ENCODE measurements at places on chromosomes 3 and 15.

DNA sequence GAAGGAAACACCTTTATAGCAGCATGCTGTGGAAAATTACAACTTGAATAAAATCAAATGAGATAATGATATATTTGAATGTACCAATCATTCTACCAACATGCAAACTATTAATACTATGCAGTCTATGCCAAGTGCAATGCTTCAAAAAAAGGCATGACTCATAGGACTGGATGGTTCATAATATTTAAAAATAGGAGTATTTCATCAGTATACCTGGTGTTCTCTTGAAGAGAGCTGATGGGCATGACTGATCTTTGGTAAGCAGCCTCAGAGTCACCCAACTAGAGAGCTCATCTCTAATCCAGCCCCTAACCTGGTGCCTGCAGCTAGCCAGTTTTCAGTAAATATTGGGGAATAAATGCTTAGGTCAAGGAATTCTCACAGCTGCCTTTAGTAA, 434.7 kb upstream of the ARRDC4 start:
- DNase-seq, result no peak

- DNase-seq, result no peak
Observed at GRCh38 chr15:65646486-65646885, 24.7 kb downstream of the SLC24A1 start.

DNA sequence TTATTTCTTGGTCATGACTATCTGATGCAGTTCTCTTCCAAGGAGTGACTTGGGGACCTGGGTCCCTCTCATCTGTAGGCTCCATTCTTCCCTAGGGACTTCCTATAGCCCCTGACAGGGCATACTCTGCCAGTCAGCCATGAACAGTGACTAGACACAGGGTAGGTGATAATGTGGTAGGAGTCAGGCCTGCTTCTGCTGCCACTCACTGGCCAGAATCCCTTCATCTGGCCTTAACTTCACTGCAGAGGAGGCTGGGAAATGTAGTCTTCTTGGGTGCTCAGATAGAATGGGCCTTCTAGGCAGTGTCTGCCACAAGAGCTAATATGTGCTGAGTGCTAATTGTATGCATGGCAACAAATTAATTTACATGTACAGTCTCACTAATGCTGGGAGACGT, 84.5 kb downstream of the CACNA2D3 start:
- no peak for DNase-seq

DNA sequence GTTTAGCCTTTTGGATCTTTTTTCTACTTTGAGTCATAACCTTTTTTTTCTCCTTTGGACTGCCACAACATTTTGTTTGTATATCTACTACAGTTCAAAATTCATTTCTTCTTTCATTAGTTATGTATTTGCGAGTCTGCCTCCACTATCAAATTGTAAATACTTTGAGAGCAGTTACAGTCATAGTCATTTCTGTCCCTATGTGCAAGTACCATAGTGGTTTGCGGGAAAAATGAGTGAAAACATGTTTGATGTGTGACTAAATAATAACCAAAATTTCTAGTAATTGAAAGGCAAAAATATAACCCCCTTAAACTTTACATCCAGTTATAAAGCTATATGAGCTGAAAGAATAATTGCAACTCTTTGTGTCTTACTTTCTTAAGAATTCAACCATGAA, 45.8 kb upstream of the CCDC50 start:
- DNase-seq, result no peak

DNA sequence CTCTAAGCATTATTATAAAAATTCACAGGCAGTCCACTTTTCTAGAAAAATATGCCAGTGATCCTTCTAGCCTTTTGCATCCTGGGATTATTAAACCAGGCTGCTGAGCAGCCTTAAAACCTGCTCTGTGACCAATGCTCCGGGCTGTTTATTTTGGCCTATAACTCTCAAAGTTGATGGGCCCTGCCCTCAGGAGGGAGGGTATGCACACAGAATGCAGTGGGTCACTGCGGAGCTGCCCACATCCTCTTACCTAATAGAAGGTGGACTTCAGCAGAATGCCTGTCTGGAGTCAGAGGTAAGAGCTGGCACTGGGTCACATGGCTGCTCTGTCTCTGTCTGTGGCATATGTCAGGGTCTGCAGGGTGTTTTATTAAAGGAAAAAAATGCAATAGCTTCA, 26.0 kb downstream of the CPNE4 start:
- DNase-seq, result no peak

- DNase-seq, result no peak
Observed at GRCh38 chr3:142053835-142054234, 95.5 kb downstream of the TFDP2 start.

DNA sequence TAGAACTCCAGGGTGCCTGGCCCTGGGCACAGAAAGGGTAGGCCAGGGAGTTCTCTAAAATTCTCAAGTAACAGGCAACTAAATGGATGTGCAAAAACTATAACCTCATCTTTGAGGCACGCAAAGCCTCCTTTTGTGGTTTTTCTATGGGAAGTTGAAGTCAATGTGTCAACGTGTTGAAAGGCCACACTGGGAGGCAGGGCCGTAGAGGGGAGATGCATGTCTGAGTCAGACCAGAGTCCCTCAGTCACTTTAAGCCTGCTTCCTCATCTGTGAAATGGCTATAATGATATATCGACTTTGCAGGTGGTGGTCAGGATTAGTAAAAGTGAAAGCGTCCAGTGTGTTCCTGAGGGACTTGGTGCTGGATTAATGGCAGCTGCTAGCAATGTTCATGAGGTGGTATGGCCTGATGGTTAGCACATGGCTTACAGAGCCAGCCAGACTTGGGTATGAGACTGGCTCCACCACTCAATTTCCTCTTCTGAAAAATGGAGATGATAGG, 17.0 kb downstream of the TGM5 start:
- no peak for DNase-seq

- DNase-seq, result no peak
Observed at GRCh38 chr3:108420926-108421325, 89.5 kb downstream of the MYH15 start.

GRCh38 chr3:114092151-114093015, 35.8 kb downstream of the QTRT2 start:
- DNase-seq, result no peak

GRCh38 chr3:153078826-153079225, 83.2 kb upstream of the RAP2B start:
- no peak for DNase-seq

DNA sequence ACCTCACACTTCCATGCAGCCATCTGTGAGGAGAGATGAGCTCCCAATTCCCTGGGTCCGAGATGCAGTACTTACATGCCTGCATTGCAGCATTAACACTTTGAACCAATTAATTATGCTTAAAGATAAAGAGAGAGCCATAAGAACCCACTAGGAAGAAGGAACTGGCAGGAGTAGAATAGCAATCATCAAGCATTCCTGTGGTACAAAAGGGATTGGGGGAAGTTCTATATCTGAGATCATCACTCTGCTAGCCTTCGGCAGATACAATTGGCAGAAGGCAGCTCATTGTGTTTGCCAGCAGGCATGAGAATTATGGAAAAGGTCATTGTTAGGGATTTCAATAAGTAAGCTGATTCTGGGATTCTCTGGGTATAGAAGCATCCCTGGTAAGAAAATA, 891.4 kb downstream of the NTRK3 start:
- DNase-seq, result no peak

GRCh38 chr3:173650596-173650995, 253.1 kb downstream of the NLGN1 start:
- DNase-seq, result no peak

- no peak for DNase-seq
Observed at GRCh38 chr3:66095295-66096001, 56.7 kb upstream of the MAGI1 start.

- DNase-seq, result no peak
Observed at GRCh38 chr15:93270937-93271467, 182.0 kb upstream of the RGMA start.

DNA sequence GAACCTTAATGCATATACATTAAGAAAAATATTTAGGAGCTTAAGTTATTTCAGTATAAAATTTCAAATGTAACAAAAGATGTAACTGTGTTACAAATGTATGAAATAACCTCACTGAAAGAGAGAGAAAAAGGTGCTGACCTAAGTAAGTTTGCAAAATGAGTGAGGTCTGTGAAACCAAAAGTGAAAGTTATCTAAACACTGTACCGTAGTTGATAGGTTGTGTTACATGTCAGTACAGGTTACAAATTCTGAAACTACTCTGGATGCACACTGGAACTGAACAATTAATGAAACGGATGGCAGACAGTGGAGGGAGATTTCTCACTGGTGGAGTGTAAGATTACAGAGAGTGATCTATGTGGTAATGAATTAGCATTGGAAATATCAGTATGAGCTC, 420.7 kb downstream of the ZNF385D start:
- DNase-seq, result no peak

GRCh38 chr15:99734575-99734974, 1.3 kb upstream of the LYSMD4 start:
- peak; percentile 6 for DNase-seq

- no peak for DNase-seq
Observed at GRCh38 chr3:197798863-197799262, 7.8 kb downstream of the LRCH3 start.

- no peak for DNase-seq
Observed at GRCh38 chr3:37718632-37719031, 143.0 kb upstream of the CTDSPL start.

DNA sequence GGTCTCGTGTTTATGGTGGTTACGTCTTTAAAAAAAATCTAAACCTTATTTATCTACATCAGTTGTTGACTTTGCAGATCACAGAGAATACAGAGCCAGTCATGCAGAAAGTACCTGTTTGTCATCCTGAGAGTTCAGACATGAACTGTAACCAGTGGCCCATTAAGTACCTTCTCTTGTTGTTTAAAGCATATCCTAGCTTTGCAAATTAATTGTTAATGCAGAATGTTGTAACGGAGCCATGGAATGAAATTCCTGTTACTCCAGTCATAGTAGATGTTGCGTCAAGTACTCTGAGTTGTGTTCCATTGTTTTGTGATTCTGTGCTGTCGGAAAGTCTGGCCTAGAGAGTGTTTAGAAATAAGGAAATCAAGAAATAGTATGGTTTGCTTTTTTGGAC, 205.2 kb downstream of the RBMS3 start:
- no peak for DNase-seq

GRCh38 chr15:62264196-62264595, 99.1 kb upstream of the C2CD4B start:
- DNase-seq, result no peak

DNA sequence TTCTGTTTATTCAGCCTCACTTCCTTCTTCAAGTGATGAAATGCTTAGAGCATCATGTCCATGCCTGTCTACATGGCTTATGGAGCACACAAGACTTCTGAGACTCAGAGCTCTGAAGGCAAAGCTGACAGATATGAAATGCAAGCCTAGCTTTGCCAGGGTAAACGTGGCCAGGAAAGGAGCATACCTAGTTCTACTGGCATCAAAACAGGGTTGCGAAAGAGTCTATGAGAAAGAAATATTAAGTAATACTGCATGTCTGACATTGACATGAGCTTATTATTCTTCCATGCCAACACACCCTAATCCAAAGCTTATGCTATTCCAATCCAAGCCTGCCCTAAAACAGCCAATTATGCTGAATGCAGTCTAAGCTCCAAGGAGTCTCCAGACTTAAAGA, 391.5 kb downstream of the ERC2 start:
- no peak for DNase-seq

DNA sequence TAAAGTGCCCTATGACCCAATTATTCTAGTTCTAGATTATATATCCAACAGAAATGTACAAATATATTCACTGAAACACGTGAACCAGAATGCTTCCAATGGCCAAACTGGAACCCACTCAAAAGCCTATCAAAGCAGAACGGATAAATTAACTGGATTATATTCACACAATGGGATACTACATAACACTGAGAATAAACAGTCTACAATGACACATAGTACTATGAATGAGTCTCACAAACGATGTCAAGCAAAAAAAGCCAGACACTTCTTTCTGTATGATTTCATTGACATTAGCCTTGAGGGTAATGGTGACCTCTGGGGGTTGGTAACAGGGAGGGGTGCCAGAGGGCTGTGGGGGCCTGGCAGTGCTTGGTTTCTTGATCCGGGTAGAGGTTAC, 50.9 kb upstream of the HACD2 start:
- no peak for DNase-seq

DNA sequence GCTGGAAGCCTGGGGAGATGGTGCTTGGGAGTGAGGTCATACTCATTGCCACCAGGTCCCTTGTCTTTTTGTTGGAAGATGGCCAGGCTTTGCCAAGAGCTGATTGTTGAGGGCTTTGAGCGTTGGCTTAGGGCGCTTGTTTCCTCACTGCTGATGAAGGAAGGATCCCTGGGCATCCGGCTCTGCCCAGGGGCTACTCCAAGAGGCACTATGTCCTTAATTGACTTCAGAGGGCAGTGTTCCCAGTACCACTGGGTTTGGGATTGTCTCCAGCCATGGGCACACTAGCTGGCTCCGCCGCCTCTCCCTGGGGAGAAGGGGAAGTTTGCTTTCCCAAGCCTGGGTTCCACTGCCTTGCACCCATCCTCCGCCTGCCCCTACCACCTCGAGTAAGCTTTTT, 57.2 kb upstream of the RGMA start:
- no peak for DNase-seq

DNA sequence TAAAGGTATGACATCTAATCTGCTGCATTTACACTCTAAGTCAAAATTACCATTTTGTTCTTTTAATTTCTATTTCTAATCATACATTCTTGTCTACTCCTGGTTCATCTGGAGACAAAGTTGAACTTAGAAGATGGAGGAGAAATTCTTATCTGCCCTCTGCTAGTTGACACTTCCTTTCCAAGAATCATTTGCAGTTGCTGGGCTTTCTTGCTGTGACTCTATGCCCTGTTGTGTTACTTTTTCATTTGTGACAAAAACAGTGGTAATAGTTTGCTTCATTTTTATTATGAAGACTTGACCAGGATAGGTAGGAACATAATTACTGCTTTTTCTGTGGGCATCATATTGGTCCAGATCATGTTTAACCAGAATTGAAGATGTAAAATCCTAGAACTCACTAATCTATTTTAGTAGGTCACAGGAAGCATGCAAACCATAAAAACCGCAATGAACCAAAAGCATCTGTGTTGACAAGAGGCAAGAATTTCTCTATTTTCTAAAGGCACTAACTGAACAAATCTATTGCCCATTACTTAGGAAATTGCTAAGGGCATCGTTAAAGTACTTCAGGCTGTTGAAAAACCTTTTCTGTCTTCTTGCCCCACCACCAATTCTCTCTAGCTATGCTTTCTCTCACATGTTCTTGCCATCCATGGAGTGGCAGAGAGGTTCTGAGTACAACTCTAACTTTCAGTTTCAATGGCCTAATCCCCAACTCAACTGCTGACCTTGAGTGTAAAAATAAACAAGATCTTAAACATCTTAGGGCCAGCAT, 4.2 kb upstream of the CCR2 start:
- no peak for DNase-seq

GRCh38 chr3:47035645-47036044, 56.2 kb downstream of the NBEAL2 start:
- no peak for DNase-seq

- no peak for DNase-seq
Observed at GRCh38 chr15:61084472-61084871, 144.6 kb downstream of the RORA start.

Data from hematopoietic multipotent progenitor cell treated with erythropoietin and hydrocortisone succinate and interleukin-3 and kit ligand, for 17 days (in vitro differentiated cells).